ENCODE measurements at places on chromosomes 3 and 15.

- DNase-seq = no peak
These were observed 8.5 kb upstream of the MUSTN1 start for GRCh38 chr3:52843108-52843865.

GRCh38 chr15:64536244-64536836 lies 76.0 kb downstream of the ZNF609 start:
- DNase-seq = peak; percentile 85

DNA sequence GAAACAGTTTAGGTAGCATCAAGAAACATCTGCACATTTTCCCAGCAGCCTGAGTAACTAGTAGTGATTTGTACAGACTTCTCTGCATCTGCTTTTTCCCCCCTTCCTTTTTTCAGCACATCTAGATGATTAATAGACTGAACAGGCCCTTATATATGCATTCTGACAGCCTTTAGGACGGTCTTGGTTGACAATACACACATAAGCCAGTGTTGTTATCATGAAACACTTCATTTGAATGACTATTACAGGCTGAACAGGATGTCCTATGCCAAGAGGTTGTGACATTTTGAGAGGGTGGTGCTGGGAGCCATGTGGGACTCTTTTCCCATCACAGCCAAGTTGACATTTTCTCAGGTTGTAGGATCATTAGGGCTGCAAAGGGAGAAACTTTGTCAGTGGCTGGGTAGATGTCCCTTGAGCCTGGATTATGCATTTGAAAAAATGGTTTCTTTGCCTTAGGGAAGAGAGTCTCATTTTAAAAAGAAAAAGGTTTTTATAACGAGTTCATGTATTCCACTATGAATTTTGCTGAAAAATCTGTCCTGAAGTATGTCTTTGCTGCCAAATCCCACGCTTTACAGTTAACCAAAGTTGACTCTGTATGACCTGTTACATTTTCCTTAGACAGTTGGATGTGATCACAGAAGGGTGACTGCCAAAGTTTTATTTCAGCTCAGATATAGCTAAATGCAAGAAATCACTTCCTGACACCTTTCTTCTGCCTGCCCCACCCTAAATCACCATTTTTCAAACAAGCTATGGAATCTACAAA lies 73.7 kb downstream of the FILIP1L start:
- DNase-seq = peak; percentile 61

DNA sequence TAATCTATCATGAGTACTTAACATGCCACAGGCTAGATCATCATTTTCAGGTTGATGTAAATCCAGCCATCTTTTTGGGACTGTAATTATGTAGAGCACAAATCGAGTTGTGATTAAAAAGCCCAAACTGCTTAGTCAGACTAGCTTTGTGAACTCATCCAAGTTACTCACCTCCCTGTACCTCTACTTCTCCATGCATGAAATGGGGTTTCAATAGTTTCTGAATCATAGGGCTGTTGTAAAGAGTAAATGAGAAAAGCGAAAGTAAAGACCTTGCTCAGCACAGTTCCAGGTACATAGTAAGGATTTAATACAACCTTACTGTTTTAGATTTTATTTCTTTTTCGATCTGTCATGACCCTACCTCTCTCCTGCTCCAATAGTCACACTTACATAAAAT lies 85.6 kb upstream of the GAP43 start:
- DNase-seq = no peak

DNA sequence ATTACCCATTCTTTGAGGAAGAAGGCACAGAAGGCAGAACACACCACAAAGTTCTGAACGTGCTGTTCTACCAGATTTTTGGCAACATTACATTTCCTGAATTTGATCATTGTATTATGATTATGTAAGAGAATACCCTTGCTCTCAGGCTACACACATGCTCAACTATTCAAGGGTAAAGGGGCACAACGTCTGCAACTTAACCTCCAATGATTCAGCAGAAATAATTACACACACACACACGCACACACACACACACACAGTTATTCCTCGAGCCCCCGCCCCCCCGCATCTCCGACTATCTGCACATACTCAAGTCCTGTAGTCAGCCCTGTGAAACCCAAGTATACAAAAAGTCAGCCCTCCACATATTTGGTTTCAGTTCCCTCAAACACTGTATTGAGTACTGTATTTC lies 26.8 kb downstream of the RPN1 start:
- DNase-seq = peak; percentile 89

DNA sequence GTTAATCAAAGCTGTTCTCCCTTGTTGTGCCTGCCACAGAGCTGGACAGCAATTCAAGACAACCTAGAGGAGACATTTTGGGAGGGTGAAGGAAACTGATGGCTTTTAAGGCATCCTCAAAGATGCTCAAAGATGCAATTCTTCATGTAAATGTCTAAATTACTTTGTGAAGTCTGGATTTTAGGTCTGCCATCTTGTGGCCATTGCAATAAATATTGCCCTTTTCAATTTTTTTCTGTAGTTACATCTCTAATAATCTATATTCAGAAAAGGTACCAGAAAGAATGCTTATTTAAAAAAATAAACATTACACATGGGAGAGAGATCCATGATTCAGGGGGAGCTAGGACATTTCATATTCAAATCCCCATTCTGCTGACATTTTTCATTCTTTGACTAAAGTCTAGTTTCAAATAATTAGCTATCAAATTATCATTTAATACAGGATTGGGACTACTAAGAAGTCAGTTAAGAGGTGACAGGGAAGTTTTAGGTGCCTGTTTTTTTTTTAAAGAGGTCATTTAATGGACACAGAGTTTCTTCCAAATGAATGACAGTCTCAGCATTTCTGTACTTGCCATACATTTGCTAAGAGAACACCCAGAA lies 259.8 kb upstream of the WNT5A start:
- DNase-seq = peak; percentile 11

DNA sequence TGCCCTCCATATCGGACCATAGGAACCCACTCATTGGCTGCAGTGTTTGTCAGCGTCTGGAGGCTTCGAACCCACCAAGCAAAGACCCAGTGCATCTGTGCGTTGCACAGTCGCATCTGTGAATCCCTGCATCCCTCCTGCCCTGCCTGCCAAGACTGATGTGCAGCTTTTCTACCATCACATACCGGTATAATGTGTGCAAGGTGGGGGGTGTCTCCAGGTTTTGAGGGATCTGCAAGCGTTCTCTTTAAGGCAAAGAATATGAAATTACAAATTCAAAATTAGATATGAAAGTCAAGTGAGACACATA lies 288 bp upstream of the NME9 start:
- DNase-seq = no peak

DNA sequence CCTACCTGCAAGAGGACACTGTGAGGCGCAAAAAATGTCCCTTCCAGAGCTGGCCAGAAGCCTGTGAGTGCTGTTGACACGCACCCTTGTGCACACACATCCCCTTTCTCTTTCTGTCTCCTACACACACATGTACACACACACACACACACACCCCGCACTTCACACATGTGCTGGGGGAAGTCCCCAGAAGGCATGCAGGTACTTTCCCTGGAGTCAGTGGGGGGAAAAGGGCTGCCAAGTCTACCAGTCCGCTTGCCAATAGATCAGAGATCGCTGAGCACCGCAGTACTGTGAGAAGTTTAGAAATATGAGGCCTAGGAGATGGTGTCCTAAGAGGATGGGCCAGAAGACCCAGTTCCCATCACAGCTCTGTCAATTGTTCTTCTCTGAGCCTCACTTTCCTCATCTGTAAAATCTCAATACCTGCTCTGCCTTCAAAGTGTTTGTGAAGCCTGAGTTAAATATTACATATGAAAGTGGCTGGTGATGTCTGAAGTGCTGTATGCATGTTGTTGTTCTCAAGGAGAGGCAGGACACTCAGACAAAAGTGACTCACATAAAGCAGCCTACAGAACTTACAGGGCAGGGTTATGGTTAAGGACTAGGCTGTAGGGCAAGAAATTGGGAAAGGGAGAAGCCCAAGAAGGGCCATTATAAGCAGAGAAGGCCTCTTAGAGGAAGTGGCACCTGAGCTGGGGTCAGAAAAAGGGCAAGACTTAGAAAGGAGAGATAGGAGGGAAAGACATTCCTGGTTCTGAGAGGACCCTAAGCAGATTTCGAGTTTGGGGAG lies 6.8 kb downstream of the IL17RE start:
- no peak for DNase-seq

DNA sequence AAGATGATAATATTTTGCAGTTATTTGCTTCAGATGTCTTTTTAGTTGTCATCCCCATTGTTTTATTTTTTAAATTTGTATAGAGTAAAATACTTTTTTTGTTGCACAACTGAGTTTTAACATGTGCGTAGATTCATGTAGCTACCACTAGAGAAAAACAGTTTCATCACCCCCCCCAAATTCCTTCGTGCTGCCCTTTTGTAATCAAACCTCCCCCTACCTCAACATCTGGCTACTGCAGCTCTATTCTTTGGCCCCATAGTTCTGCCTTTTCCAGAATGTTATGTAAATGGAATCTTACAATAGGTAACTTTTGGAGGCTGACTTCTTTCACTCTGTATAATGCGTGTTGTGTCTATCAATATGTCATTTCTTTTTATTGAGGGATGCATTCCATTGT lies 232.0 kb upstream of the RASGRP1 start:
- no peak for DNase-seq

- DNase-seq = no peak
These were observed 112.4 kb downstream of the SEMA6D start for GRCh38 chr15:47829667-47830066.

- peak; percentile 76 for DNase-seq
These were observed 10.9 kb downstream of the STRIT1 start for GRCh38 chr3:155282385-155283091.

DNA sequence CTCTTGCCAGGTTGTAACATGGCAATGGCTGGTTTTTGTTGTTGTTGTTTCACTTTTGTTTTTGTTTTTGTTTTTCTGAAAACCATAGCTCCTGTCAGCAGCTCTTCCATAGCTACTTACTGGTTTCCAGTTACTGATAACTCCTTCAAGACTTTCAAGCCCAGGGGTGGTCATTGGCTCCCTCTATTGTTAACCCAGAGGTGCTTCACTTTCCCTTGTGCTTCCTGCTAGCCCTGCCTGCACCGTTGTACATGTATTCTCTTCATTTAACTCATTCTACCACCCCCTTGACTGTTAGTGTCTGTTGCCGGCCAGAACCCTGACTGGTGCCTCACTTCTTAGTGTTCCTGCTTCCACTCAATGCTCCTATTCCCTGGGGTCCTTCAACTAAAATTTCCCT lies 4.2 kb upstream of the TRAT1 start:
- DNase-seq = peak; percentile 33

GRCh38 chr3:38271553-38271952 lies 5.9 kb downstream of the SLC22A13 start:
- no peak for DNase-seq

GRCh38 chr3:41742121-41742520 lies 219.8 kb downstream of the ULK4 start:
- DNase-seq = no peak

DNA sequence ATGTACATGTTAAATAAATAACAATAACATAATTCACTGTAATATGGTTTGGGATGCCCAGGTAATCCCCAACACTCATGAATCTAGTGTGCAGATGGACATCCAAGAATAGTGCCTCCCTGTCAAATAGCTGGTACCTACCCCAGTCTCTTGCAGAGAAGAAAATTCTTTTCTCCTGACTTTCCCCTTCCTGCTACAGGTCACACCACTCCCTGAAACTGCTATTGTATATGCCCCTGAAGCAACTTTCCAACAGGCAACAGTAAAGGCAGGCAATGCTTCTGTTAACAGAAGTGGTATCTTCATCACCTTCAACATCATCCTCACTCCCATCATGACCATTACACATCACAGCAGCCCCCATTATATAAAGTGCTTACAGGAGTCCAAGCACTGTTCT lies 431.6 kb downstream of the MAGI1 start:
- no peak for DNase-seq

DNA sequence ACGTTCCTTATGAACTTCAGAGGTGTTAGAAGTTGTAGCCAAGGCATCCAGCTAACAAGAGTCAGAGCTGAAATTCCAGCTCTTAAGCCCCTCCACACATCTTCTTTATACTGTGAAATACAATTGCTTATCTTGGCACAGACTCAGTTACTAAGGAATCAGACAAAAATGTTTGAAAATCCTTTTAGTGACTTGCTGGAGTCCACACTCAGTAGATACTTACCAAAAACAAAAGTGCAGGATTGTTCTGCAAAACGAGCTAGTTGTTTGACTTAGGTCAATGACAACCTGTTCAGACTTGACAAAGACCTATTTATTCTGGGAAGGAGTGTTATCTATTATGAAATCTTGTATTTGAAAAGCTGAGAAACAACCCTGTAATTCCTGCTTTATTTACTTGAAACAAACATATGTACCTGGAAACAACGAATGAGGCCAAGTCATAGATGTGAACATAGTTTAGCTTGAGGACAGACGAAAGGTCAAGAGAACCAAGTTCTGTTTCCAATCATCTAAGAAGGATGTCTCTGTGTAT lies 38.5 kb downstream of the B3GNT5 start:
- DNase-seq = peak; percentile 47

GRCh38 chr3:24123596-24123995 lies 178.5 kb downstream of the NR1D2 start:
- peak; percentile 63 for DNase-seq

DNA sequence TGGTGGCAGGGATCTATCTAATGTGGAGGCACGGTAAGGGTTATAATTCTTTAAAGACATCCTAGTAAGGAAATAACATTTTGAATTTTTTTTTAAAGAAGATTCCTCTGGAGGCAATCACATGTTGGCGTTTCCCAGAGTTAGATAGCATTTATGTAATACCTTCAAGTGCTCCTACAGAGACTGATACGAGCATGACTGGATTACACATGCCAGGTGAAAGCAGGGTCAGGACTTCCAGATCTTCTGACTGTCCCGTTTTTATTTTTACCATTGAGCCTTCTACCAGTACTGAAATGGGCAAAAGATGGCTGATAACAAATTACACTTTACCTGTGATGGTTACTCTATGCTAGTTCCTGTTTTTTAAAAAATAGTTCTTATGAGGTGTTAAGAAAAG lies 13.8 kb downstream of the IL17RB start:
- no peak for DNase-seq

DNA sequence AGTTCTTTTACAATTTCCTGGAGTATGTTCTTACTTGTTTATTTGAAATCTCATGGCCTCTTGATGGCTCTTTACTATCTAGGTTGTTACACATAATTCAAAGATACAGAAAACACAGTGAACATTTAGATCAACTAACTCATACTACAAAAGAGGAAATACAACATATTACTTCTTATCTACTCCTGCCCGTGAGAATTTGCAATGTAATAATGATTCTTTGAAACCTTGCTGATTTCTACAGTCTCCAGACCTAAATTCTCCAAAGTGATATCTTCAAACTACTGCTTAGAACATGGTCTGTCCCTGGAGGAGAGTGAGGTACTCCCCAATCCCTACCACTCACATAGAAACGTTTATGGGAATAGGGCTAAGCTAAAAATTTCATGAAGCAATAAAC lies 29.9 kb upstream of the GOLGA8B start:
- no peak for DNase-seq

- DNase-seq = peak; percentile 74
These were observed 78.2 kb downstream of the FAIM start for GRCh38 chr3:138686771-138687221.

Measured in HCEC 1CT (cell line).